ENCODE measurements at places on chromosomes 5 and 9.

- no peak for DNase-seq
- H3K36me3 ChIP-seq, result no peaks in the 10 kb centered on the region
- H3K4me1 ChIP-seq, result peaks cover 16% of the 10 kb centered on the region
- H3K27ac ChIP-seq, result no peak overlapping the region
- H3K27me3 ChIP-seq, result no peaks in the 10 kb centered on the region
These were observed 147.5 kb downstream of the GNAQ start for GRCh38 chr9:77883846-77884771.

- peaks cover 1% of the 10 kb centered on the region for H3K36me3 ChIP-seq
- no peak for DNase-seq
- no peak overlapping the region for H3K27ac ChIP-seq
- H3K27me3 ChIP-seq, result no peaks in the 10 kb centered on the region
- H3K4me1 ChIP-seq, result no peaks in the 10 kb centered on the region
- no peak overlapping the region for H3K4me3 ChIP-seq
These were observed 104.7 kb downstream of the NR2F1-AS1 start for GRCh38 chr5:93476251-93476742.

GRCh38 chr5:136682986-136683385 lies 317.6 kb upstream of the TRPC7 start:
- DNase-seq, result no peak
- no peaks in the 10 kb centered on the region for H3K27me3 ChIP-seq
- no peak overlapping the region for H3K27ac ChIP-seq

DNA sequence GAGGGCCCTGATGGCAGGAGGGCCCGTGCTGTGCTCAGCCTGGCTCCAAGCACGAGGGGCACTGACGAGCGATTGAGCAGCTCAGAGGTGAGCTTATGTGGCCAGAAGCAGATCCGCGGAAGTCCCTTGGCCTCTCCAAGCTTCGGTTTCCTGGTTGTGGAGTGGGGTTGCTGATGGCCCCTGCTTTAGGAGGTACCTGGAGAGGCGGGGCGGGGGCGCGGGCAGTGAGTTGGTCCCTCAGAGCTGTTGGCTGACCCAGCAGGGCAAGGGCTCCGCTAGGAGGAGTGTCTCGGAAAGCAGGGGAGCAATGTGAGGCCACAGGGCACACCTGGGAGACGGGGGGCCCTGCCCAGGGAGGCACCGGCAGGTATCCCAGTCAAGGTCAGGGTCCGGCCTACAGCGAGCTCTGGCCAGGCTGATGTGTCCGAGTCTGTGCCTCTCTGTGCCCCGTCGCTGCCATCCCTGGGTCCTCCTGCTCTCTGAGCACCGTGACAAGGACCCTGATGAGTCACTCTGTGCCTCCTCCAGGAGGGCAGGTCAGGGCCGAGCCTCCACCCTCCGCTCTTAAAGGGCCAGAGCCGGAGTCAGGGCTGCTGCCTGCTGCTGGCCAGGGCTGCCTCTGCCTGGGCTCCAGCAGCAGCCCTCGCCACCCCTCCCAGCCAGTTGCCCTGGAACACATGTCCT lies 14.8 kb downstream of the NCS1 start:
- no peak overlapping the region for H3K4me3 ChIP-seq
- no peak for DNase-seq
- H3K36me3 ChIP-seq, result no peaks in the 10 kb centered on the region
- no peaks in the 10 kb centered on the region for H3K4me1 ChIP-seq

GRCh38 chr9:2854617-2855016 lies 10.7 kb upstream of the PUM3 start:
- H3K27me3 ChIP-seq, result peaks cover 16% of the 10 kb centered on the region
- DNase-seq, result no peak
- no peak overlapping the region for H3K27ac ChIP-seq
- H3K36me3 ChIP-seq, result no peaks in the 10 kb centered on the region
- H3K4me3 ChIP-seq, result no peak overlapping the region

DNA sequence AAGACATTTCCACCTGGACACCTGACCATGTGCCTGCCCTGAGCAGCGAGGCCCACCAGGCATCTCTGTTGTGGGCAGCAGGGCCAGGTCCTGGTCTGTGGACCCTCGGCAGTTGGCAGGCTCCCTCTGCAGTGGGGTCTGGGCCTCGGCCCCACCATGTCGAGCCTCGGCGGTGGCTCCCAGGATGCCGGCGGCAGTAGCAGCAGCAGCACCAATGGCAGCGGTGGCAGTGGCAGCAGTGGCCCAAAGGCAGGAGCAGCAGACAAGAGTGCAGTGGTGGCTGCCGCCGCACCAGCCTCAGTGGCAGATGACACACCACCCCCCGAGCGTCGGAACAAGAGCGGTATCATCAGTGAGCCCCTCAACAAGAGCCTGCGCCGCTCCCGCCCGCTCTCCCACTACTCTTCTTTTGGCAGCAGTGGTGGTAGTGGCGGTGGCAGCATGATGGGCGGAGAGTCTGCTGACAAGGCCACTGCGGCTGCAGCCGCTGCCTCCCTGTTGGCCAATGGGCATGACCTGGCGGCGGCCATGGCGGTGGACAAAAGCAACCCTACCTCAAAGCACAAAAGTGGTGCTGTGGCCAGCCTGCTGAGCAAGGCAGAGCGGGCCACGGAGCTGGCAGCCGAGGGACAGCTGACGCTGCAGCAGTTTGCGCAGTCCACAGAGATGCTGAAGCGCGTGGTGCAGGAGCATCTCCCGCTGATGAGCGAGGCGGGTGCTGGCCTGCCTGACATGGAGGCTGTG lies 32.4 kb downstream of the CXXC5 start:
- H3K4me1 ChIP-seq, result peaks cover 17% of the 10 kb centered on the region
- no peak overlapping the region for H3K27ac ChIP-seq
- H3K36me3 ChIP-seq, result peaks cover 3% of the 10 kb centered on the region
- no peak overlapping the region for H3K4me3 ChIP-seq

All from activated naive CD8-positive, alpha-beta T cell treated with anti-CD3 and anti-CD28 coated beads, Interleukin-2, amount 50 U/mL, for 24 hours (primary cell).